ENCODE measurements at places on chromosomes 3 and 15.

DNA sequence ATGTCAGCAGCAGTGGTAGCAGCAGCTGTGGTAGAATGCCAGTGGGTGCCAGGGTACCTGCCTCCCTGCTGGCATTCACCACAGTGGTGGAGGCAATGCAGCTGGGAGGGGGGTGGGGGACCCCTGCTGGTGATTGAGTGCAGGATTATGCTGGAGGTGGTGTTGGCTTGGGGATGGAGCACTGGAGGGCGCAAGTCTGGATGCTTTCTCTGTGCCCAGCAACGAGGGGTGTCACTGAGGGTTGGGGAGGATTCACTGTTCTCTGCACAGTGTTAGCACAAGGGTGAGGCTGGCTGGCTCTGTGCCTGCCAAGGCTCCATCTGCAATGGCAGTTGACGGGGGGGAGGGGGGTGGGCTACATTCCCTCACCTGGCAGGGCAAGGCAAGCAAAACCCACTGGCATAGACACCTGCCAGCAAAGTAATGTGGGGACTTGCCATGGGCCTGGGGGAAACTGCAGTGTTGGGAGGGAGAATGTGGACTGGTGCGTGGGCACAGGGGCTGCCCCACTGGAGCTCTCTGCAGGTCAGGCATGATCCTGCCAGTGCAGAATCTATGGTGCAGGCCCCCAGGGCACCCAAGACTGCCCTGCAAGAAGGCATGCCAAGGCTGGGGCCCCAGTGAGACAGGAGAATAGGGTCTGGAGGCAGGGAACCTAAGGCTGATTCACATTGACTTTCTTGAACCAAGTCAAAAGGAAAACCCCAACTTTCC lies 64.3 kb downstream of the MINDY4B start:
- no peak for DNase-seq

- DNase-seq, result no peak
Measured at GRCh38 chr3:124694486-124694885, 35.8 kb upstream of the UMPS start.

- no peak for DNase-seq
Measured at GRCh38 chr3:117665296-117665695, 955.7 kb downstream of the TUSC7 start.

DNA sequence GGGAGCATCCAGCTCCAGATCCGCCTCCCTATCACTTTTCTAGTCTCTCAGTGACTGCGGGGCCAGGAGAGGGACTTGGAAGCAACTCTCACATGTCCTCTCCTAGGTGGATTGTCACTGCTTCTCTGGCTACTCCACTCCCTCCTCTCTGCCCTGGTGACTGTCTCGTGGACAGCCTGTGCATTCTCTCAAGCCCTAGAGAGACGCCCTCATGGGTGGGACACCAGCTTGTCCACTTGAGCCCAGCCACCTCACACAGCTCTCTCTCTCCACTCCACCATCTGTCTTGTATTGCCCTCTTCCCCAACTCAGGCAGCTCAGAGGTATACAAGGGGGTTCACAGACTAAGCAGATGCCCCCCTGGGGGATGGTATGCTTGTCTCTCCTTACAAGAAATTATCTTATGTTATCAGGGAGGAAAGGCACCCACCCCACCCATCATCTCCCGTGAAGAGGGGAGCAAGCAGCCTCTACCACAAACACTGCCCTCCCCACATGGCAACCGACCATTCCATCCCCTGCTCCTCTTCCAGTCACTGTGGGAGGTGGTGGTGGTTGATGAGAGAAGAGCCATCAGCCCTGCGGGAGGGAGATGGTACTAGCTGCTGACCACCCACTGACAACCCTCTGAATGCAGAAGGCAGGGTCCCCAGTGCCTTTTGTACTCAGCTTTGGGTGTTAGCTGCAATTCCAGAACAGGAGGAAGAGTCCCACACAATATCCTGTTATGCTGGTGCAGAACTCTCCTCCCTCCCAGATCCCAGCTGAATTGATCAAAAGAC lies 15.5 kb upstream of the LOXL1 start:
- no peak for DNase-seq

- peak; percentile 38 for DNase-seq
Measured at GRCh38 chr15:40307421-40308211, at the start of gene PLCB2. Gene PLCB2, minus strand, starts transcription at chr15:40307935. Its CDS starts 263 bp downstream, at chr15:40307672.

GRCh38 chr3:80355144-80355543 lies 587.3 kb upstream of the ROBO1 start:
- DNase-seq, result no peak

GRCh38 chr15:67103432-67103831 lies 38.0 kb downstream of the SMAD3 start:
- DNase-seq, result no peak

- DNase-seq, result no peak
Measured at GRCh38 chr3:98574132-98574531, 19.3 kb downstream of the CPOX start.

- no peak for DNase-seq
Measured at GRCh38 chr15:99423186-99424130, 142.3 kb upstream of the MEF2A start.

Measured in endothelial cell (in vitro differentiated cells).